ENCODE measurements at places on chromosomes 13 and 19. TPM values are rescaled to one million over a fixed set of nuclear protein-coding genes. Genes with fewer than 3 reads are reported as not detected.

ATP4B gene
- not detected for total RNA-seq

RNF225 gene
- 0.56 TPM for total RNA-seq

DNA sequence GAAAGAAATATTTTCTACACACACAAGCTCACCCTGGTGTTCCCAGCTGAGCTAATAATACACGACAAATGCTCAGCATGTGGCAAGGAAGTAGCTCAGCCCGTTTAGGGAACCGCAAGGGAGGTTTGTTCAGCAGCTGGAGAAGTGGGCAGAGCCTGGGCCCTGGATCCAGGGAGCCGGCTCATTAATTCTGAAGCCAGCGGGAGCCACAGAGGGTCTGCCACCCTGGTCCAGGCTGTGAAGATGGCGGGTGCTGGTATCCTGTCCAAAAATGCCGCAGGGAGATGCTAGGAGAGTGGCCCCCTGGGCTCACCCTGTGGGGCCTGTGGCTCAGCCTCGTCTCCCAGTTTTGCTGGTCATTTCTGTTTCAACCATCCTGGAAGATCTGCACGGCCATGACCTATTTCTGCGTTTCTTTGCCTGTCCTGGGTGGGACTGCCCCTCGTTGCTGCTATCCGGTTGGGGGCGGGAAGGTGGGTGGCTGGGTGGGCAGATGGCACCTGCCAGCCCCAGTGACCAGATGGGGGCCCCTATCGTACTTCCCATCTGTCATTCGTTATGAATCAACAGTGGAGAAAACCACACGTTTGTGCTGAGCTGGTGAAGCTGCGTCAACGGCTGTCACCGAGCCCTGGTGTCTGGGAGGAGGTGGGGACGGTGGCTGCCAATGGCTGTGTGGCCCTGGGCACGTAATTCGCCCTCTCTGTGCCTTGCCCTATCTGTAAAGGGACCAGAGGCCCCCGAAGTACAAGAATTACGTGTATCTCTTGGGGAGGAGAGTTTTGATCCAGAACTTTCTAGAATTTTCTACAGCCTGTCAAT, 2.7 kb upstream of the GNA15 start:
- DNase-seq, result peak; percentile 96

FBN3 gene
- not detected for total RNA-seq

- no peak for DNase-seq
These were observed 313.5 kb downstream of the KLF12 start for GRCh38 chr13:73820688-73821087.
